ENCODE measurements at places on chromosomes 7 and 10.

- no peak for DNase-seq
Measured at GRCh38 chr10:4488904-4489303, 337.1 kb upstream of the AKR1E2 start.

- DNase-seq, result no peak
Measured at GRCh38 chr10:102327641-102328040, 67.9 kb upstream of the NFKB2 start.

DNA sequence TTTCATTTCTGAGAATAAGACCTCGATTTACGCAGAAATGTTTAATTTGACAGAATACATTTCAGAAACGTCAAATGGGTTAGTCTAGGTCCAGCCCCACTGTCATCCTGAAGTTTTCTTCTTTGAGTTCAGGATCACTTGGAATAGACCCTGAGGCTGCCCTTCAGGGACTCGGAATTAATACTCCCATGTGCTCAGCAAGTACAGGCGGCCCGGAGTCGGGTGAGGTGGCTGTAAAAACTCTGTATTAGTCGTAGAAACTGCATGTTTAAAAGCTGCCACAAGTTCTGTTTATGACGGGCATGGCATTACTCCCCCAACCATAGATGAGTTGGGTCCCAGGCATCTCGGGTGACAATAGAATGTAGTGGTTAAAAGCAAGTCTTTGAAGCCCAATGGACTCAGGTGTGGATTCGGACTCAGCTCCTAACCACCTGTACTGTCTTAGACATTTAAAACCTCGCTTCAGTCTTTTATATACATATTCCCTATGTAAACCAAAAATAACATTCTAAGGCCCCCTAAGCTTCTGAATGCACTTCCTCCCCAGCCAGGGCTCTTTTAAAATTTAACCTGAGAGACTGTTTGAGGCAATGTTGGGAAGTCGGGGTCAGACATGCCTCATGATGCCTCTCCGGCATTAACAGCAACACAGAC, 216.3 kb downstream of the ADARB2 start:
- DNase-seq, result no peak

DNA sequence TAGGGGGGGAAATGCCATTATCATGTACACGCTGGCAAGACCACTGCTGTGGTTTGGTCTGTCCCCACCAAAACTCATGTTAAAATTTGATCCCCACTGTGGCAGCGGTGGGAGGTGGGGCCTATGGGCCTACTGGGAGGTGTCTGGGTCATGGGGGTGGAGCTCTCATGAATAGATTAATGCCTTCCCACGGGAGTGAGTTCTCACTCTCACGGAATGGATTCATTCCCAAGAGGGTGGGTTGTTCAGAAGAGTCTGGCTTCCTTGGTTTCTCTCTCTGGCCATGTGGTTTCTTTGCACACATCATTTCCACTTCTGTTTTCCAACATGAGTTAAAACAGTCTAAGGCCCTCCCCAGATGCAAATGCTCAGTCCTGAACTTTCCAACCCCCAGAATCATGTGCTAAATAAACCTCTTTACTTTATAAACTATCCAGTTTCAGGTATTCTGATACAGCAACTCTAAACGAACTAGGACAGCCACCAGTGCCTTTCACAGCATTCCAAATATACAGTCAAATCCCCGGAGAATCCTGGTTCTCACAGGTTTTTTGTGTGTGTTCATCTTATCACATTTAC, 44.3 kb downstream of the SMURF1 start:
- no peak for DNase-seq

DNA sequence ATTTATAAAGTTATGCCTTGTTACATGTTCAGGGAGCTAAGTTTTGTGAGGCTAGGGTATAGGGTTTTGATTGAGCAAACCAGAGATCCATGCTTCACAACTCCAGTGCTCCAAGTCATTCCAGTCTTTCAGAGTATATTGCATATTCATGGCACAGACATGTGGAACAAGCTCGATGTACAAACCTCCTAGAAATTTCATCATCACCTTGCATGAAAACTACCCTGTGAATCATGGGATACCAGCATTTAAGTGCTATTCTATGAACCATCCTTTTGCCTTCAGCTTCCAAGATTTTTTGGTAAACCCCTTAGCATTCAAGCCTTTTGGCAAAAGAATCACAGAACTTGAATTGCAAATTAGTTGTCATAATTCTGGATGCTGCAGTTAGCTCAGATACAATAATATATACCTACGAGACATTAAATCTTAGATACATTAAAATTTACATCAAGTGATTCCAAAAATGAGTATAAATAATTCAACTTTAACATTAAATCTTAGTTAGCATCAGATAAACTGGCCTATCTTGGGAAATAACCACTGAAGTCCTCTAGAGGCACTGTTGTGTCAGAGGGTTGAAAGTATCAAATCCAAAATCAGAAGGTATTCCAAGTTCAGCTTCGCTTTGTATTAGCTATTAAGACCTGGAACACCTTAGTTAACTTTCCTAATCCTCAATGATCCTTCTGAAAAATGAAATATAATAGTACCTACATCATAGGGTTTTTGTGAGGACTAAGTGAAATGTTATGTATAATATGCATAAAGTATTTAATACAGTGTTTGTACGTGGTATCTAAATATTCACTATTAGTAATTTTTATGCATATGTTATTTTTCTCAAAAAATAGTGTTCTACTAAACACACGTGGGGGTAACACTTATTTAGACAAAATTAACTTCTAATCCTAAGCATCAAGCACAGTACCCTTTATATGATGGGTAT, 55.5 kb upstream of the CABCOCO1 start:
- no peak for DNase-seq

GRCh38 chr10:95661818-95662217, 5.3 kb upstream of the ALDH18A1 start:
- DNase-seq, result no peak

- peak; percentile 48 for DNase-seq
Measured at GRCh38 chr7:37352974-37353948, 95.4 kb downstream of the ELMO1 start.
